ENCODE measurements at places on chromosomes 4 and X.

DNA sequence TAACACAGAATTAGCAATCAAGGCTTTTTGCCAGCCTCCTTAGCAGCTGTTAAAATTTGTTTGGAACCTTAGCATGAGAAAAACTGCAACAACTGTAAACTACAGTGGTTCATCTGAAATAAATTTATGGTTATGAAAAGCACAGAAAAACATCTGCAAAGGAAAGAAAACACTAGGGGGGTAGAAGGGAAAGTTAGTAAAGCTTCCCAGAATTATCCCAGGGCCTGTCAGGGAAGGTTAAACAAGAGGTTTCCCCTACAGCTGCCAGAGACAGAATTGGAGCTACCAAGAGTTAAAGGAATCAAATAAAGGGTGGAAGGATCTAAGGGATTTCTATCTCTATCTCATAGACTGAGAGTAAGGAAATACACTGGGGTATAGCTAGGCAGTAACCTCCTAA lies 234.7 kb upstream of the DIAPH2 start:
- no peak for DNase-seq

- DNase-seq = no peak
Observed at GRCh38 chrX:115531818-115532403, 29.1 kb upstream of the PLS3 start.

DNA sequence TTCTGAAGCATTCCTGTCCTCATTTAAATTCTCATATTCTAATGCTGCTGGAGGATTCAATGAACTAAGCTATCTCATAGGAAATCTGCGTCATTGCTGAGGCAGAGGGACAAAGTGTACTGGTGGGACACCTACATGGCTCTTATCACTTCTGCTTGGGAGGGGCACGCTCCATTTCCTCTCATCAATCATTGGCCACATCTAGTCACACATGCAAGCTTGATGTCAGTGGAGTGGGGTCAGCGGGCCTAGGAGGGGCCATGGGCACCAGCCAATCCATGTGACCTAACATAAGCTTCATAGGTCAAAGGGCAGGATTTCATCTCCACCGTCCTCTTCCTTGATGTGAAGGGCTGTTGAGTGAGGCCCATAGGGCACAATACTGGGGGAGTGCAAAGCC lies 21.4 kb downstream of the BEX3 start:
- DNase-seq = no peak

- DNase-seq = no peak
Observed at GRCh38 chr4:95217197-95217596, 331.6 kb downstream of the UNC5C start.

- DNase-seq = no peak
Observed at GRCh38 chr4:77802402-77802801, 16.8 kb downstream of the CNOT6L start.

DNA sequence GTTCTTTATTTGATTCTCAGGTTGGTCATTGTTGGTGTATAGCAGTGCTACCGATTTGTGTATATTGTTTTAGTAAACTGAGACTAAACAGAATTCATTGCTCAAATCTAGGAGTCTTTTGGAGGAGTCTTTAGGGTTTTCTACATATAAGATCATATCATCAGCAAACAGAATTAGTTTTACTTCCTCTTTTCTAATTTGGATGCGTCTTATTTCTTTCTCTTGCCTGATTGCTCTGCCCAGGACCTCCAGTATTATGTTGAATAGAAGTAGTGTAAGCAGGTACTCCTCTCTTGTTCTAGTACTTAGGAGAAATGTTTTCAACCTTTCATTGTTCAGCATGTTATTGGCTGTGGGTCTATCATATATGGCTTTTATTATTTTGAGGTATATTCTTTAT lies 92.6 kb downstream of the IQCM start:
- no peak for DNase-seq

DNA sequence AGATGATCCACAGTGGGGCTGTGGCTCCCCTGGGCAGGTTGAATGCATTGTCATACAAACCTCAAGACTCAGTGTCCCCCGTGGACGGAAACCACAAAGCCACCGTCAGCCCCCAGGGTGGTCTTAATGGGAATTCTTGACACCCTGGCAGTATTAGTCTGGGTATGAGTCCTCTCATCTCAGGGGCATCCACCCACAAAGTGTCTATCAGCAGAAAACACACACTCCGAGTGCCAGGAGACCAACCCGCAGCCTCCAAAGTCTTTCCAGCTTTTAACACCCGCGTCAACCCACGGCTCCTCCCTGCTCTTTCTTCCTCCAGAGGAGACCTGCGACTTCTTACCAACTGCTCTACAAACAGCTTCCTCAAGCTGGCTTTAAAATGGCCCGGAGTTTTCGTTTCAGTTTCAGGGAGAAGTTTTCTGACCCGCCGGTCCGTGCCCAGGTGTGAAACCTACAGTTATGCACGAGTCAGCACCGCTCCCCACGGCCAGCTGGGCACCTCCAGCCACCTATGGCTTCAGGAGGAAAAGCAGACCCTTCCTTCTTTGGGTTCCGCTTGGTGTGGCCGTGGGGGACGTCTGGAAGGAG lies 14.4 kb upstream of the ASMTL start:
- DNase-seq = peak; percentile 42

DNA sequence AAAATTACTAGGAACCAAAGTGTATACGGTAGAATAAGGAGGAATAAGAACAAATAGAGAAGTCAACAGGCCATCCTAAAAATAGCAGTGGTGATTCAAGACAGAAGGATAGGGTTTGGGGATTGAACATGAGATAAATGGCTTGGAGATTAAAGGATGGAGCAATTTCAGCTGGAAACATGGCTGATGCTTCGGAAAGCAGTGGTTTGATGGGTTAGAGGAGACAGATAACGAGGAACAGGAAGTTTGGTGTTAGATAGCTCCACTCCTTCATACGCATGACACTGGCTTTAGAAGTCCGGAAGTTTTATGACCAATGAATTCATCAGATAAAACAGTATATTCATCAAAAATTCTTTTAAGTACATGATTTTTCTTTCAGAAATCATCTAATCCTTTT lies 70.8 kb upstream of the GALNTL6 start:
- no peak for DNase-seq

DNA sequence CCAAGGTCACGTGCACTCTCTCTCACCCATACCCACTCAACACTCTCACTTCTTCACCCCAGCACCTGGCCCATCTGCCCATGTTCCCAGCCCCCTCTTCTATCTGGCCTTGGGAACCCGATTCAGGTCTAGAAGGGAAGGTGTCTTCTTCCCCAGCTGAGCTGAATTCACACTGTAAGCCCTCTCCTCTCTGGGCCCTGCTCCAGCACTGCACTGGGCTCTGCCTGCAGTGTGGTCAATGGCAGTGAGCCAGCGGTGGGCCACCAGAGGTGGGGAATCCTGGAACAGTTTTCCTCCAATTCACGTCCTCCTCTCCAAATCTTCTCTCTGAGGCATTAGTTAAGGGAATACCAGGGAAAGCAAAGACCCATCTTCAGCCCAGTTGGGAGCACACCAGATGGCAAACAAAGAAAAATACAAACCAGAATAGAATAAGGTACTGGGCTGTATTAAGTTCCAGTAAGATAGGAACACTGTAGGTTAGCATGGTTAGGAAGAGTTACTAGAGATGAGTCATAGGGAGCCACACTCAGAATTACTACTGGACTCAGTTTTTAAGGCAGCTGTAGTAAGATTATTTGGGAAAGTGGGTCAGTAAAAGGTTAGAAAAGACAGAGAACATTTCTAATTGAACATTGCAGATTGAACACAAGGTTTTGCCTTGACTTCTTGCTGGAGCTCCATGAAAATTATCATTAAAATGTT lies 5.0 kb downstream of the AWAT2 start:
- DNase-seq = no peak

DNA sequence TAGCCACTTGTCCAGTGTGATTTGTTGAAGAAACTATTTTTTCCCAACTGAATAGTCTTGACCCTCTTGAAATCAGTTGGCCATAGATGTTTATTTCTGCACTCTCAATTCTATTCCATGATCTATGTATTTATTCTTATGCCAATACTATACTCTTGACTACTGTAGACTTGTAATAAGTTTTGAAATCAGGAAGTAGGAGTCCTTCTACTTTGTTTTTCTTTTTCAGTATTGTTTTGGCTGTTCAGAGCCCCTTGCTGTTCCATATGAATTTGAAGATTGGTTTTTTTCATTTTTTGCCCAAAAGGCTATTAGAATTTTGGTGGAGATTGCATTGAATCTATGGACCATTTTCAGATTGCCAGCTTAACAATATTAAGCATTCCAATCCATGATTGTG lies 10.2 kb downstream of the SAP30 start:
- no peak for DNase-seq

DNA sequence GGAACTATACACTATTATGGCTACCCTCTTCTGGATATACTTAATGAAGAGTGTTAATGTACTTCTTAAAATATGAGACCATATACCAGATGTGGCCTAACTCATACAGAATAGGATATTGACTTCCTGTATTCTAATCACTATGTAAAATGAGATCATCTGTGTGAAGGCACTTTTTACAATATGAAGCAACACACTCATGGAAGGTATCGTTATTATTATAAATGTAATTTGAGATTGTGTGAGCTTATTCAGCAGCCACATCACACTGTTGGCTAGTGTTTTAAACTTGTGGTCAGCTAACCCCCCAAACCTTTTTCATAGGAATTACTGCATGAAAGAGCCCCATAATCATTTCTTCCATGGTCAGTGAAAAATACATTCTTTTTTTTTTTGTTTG lies 281.8 kb upstream of the TEX13A start:
- no peak for DNase-seq

- DNase-seq = no peak
Observed at GRCh38 chrX:41722214-41722613, 1.8 kb upstream of the GPR82 start.

DNA sequence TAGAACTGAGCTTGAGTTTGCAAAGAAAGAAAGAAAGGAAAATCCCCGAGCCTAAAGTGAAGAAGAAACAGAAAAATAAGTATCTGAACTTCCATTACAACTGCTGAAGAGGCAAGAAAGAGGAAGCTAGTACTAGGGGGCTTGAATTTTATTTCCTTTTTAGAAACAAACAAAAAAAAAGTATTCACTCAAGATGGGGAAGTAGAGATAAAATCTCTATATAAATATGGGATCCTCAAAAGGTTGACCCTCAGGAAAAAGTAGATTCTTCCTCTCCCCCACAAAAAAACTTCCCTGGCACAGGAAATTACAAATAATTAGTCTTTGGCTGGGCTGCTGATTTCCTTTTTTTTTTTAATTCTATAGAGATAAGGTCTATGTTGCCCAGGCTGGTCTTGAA lies 16.0 kb downstream of the LRBA start:
- DNase-seq = no peak

- DNase-seq = no peak
Observed at GRCh38 chr4:71251261-71251660, 87.6 kb upstream of the SLC4A4 start.

DNA sequence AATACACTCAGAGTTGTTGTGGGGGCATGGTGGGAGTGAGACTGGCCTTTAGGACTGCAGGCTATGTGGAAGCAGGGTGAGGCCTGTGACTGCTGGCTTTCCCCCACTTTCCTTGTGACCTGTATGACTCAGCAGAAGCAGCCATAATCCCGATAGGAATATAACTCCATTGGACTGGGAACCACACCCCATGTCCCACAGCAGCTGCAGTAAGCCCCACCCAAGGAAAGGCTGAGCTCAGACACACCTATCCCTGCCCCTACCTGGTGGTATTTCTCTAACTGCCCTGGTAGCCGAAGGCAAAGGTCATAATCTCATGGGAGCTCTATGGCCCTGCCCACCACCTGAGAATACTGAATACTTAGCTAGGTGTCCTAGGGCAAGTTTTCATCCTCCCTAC lies 169.3 kb downstream of the GC start:
- DNase-seq = no peak

DNA sequence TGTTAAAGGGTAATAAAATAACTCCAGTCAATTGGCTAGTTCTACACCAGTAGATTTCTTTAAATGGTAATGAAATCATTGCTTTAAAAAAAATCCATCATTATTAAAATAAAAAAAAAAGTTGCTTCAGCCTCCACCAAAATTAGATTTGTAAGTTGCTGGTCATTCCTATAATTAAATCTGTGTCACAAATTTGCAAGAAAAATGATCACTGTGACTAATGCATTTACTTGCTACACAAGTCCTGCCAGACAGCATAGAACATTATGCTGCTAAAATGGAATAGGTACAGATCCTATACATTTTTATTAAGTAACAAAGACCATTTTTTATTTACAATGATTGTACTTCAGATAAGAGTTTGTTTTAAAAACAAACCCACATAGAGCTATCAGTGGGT lies 85.8 kb downstream of the SLC10A7 start:
- DNase-seq = no peak

DNA sequence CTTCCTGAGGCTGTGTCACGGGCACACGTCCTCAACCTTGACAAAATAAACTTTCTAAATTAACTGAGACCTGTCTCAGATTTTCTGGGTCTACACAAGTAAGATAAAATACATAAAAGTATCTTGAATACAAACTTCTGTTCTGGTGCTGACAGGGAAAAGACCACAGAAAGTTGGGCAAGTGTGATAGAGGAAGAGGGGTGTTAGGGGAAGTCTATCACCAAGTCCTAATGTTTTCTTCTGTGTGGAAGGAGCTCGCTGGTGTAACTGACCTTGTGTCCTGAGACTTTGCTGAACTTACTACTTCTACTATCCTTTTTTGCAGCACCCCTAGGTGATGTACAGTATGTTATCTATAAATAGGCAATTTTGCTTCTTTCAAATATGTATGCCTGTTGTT lies 97.0 kb upstream of the STIM2 start:
- no peak for DNase-seq

- DNase-seq = no peak
Observed at GRCh38 chrX:86103061-86103460, 45.2 kb upstream of the DACH2 start.

DNA sequence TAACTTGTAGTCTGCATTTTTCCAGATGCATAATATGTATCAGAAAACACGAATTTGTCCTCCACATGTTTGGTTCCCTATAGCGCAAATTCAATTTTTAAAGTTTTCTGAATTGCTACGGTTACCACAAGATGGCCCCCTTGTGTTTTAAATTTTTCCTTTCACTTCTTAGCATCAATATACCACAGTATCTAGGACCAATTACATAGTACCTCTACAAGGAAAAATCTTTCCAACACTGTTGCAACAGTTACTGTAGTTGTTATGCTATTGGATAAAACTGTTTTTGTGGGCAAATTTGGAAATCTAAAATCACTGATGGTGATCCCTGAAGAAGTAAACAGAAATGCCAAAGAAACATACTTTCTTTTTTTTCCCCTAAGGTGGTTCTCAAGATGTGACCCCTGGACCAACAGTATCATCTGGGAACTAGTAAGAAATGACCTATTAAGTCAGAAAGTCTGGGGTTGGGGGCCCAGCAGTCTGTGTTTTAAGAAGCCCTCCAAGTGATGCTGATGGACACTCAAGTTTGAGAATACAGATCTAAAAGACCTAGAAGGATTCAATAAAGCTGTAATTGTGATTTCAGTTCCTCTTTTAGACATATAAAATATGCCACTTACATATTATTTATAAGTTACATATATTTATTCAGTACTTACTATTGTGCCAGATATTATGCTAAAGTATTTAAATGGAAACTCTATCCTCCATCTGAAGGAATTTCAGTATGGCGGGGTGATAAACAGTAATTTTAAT lies 3.1 kb downstream of the ZGRF1 start:
- DNase-seq = no peak

GRCh38 chrX:140022482-140022881 lies 57.2 kb upstream of the CXorf66 start:
- no peak for DNase-seq

- no peak for DNase-seq
Observed at GRCh38 chr4:13580036-13580435, 35.7 kb upstream of the NKX3-2 start.

- DNase-seq = no peak
Observed at GRCh38 chrX:26747877-26748276, 531.9 kb downstream of the MAGEB5 start.
